ENCODE measurements at places on chromosomes 2 and 18. TPM values are rescaled to one million over a fixed set of nuclear protein-coding genes. Genes with fewer than 3 reads are reported as not detected.

CTAGE1 gene
- not detected for total RNA-seq

- no peaks in the 10 kb centered on the region for H3K36me3 ChIP-seq
- H3K27me3 ChIP-seq = peaks cover 3% of the 10 kb centered on the region
- H3K4me1 ChIP-seq = no peaks in the 10 kb centered on the region
- H3K4me3 ChIP-seq = no peak overlapping the region
Observed at GRCh38 chr2:23069923-23070322, 315.1 kb upstream of the KLHL29 start.

DNA sequence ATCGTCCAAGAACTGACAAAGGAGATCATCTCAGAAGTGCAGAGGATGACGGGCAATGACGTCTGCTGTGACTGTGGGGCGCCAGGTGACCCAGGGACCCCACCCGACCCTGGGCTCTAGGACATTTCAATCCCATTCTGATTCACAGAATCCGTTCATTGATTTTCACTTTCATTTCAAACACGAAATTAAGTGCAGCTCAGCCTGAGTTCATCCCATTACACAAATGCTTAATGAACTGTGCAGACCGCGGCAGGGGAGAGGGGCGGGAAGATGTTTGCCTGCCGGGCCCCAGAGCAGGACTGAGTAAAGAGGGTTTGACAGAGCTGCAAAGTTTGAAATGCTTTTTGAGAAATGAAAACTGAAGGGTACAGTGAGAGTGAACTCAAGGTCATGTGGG lies 67.1 kb downstream of the ITGB1BP1 start:
- no peak overlapping the region for H3K27ac ChIP-seq

DNA sequence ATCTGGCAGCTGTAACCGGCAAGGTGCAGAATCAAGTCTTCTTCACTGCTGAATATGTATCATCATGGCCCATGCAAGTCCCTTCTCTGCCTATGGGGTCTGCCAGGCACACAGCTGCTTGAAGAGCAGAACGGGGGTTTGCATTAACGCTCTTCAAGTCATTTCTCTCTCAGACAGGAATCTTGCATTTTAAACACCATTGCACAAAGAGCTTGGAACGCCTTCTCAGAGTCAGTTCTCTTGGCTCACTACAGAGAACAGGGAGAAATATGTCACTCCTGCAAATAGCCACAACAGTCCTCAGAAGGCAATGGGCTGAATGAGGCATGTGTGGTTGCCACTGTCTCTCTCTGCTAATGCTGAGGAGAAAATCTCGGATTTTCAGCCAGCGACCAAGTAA lies 2173.5 kb upstream of the PIK3C3 start:
- H3K27ac ChIP-seq = no peak overlapping the region
- H3K36me3 ChIP-seq = no peaks in the 10 kb centered on the region
- H3K4me1 ChIP-seq = no peaks in the 10 kb centered on the region
- H3K4me3 ChIP-seq = no peak overlapping the region
- H3K27me3 ChIP-seq = no peaks in the 10 kb centered on the region
